ENCODE measurements at places on chromosomes 4 and X.
A peak's percentile ranks its signal among the peaks of the same experiment; 100 is the strongest.

DNA sequence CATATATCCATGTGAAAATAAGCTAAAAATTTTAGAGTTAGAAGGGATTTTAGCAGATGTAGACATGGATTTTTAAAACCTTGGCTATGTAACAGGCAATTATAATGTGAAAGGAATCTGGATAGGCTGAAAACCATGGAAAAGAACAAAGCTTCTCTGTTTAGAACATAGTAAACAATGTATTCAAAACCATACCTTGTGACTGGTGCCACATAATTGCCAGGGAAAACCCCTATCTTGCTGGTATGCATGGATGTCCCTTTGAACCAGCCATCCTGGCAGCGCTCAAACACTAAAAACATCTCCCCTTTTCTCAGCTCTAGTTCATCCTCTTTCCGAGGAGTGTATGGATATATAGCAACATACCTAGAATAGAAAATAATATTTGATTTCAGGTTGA, 110.6 kb upstream of the CBR4 start:
- DNase-seq, result no peak

GRCh38 chr4:5156682-5157081, 105.4 kb downstream of the STK32B start:
- no peak for DNase-seq

DNA sequence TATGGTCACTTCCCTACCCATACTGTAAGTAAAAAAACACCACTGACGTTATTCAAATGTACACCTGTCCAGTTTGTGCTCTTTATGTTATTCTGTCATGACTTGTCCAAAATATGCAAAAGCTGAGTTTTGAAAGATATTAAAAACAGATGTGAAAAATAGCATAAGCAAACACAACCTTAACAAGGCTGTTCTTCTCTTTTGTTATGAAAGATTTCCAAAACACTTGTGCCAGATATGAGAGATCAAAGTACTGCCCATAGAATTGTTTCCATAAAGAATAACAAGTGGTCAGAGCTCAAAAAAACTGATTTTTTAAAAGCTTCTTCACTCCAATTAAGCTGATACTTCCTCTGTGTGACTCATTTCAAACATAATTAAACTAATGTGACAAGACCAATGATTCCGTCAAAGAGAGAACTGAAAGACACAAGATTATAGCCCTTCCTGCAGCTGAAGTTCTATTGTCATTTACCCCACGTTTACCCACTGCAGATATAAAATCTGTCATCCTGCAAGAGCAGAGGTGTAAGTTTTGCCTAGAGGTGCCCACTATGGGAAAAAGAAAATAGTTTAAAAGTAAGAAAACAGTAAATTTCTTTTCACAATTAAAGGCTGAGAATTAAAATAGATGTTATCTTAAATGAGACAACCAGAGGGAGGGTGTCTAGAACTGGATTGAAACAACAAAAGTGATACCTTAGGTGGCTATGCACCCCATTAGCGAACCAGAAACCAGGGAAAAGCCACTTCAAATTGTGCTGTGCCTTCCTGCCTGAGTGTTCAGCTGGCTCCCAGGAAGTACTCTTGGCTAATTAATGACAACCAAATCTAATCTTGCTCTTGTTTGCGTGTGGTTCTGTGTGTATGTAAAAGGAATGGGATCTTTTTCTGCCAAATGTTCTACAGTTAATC, 30.1 kb downstream of the RASSF6 start:
- DNase-seq, result no peak

GRCh38 chr4:2809610-2810180, 16.8 kb downstream of the SH3BP2 start:
- no peak for DNase-seq

DNA sequence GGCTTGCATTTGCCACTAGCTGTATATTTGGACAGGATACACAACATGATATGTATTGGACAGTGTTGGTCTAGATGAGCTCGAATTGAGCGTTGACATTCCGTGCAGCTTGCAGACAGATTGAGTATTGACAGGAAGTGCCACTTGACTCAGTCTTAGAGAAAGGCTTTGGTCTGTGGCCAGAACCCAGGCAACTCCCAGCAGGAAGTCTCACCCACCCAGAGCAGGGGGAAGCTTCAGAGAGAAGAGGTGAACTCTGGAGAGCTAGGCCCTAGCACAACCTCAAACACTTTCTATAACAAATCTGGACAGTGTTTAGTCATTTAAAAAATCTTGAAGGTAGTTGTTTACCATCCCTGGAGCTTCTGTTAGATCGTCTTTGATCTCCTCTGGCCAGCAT, 280.5 kb downstream of the FBXW7 start:
- no peak for DNase-seq

DNA sequence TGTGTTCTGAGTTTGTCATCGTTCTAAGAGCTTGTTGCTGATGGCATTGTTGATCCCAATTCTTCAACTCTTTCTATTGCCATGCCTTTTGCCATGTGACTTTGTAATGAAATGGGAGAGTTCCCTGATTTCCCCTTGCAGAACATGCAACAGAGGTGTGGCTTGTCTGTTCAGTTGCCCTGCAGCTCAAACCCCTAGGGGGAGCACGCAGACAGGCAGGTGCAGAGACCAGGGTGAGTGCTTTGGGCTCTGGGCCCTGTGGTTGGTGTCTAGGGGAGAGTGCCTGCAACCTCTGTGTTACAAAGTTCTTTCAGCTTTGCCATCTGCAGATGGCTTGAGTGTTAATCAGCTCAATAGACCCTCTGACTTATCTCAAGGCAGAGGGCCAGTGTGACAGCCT, 332.7 kb downstream of the MID1IP1 start:
- no peak for DNase-seq

DNA sequence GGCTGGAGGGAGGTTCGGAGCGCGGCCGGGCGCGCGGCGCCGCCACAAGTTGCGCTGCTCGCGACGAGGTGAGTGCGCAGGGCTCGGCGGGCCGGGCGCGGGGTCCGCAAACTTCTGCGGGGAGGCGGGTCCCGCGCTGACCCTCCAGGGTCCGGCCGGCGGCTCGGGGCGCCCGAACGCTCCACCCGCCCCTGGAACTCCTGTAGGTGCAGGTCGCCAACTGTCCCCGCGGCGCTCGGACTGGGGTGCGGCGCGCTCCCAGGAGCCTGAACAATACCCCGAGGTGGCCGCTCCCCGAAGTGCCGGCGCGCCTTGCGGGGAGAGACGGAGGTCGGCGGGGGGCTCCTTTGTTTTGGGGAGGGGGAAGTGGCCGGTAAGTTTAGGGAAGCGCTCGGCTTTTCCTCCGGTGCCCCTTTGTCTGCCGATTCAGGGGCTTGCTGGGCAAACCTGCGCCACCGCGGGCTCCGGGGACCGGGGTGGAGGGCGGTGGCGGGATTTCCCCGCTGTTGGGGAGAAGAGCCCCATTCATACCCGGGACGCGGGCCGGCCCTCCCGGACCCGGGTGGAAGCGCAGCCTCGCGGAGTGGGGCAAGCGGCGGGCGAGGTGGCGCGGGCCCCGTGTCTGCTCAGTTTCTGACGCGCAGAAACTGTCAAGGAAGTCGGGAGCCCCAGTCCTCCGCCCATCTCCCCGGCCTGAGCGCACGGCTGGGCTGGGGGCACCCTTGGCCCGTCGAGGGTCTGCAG, 694 bp downstream of the TBL1X start:
- peak; percentile 17 for DNase-seq

- peak; percentile 79 for DNase-seq
Measured at GRCh38 chr4:186204103-186204559, 12.8 kb downstream of the CYP4V2 start.

DNA sequence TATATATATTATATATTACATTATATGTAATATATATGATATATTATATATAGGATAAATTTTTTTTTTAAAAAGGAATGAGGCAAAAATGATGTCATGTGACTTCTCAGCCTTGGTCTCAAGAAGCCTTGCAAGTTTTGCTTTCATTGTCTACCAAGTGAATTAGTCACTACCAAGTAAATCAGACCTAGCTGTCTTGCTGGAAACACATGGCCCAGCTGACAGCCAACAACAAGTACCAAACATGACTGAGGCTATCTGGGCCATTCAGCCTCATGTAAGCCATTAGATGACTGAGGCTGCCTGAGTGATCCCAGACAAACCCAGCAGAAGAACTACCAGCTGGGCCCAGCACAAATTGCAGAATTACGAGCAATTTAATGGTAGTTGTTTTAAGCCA, 44.9 kb downstream of the HAND2 start:
- DNase-seq, result no peak

DNA sequence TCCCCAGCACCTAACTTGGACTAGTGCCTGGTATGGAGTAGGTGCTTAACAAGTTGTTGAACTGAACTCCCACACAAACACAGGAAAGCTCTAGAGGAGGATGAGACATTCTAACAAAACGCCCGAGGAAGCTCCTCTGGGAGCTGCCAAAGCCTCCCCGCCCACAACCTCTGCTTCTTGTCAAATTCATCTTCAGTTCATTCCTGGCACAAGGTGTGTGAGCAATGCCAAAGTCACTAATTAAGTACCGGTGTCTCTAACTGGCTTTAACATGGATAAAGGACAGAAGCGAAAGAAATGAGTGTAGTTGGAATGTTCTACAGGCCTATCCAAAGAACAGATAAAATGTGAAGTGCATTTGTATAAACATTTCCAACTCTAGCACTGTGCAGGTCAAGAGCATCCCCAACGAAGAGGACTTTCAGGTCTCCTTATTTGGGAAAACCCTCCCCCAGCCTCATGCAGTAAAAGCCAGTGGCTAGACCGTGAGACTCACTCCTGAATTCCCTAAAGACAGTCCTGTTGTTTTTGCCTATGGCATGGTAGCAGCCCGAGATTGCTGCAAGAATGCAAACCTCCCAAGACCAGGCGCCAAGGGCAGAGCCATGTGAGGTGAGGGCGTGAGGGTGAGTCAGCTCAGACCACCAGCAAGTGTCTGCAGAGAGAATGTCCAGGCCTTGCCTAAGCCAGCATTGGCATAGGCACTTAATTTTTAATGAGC, 72.2 kb upstream of the KLF3 start:
- DNase-seq, result no peak

- no peak for DNase-seq
Measured at GRCh38 chr4:162935214-162935613, 231.5 kb downstream of the NAF1 start.

DNA sequence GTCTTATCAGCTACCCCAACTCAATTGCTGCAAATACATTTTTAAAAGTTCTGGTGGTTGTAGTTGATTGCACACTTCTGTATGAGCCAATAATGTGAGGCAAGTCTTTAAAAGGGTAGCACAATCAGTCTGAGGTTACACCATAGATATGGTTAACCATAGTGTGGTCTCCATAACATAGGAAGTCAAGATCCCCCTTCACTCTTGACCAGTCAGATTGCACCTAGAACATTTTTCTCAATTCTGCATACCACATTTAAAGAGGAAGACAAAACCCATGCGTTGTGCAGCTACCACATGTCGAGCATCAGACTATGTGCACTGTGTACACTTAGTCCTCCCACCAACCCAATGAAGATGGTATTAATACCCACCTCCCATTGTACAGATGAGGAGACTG, 26.5 kb upstream of the CYBB start:
- no peak for DNase-seq

GRCh38 chrX:148540671-148541583, 40.5 kb downstream of the AFF2 start:
- no peak for DNase-seq

- DNase-seq, result no peak
Measured at GRCh38 chr4:55854129-55854528, 681 bp downstream of the EXOC1 start.

GRCh38 chr4:48103483-48104139, 30.4 kb downstream of the TXK start:
- no peak for DNase-seq

GRCh38 chr4:28277931-28278330, 1417.3 kb downstream of the STIM2 start:
- DNase-seq, result no peak

DNA sequence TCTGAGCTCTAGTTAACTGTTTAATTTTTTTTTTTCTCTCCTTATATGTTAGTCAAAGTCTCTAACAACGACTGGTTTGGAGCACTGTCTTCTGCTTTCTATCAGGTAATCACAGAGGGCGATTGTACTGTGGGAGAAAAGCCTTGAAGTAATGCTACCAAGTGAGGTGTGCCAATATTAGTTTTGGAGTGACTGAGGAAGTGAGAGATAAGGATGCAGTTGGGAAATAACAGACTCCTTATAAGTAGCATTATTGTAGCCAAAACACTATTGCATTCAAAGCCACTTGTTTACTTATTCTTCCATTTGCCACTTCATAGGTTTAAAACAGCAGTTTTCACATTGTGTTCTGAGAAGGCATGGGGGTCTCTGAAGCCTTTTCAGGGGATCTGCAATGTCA, 79.1 kb upstream of the SLC6A14 start:
- no peak for DNase-seq

DNA sequence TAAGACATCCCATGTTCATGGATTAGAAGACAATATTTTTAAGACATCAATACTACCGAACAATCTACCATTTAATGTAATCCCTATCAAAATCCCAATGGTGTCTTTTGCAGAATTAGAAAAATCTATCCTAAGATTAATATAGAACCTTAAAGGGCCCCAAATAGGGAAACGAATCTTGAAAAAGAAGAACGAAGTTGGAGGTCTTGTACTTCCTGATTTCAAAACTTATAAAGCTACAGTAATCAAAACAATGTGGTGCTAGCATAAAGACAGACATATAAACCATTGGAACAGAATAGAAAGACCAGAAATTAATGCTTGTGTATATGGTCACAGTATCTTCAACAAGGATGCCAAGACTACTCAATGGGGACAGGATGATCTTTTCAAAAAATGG, 42.0 kb downstream of the CENPE start:
- DNase-seq, result no peak

DNA sequence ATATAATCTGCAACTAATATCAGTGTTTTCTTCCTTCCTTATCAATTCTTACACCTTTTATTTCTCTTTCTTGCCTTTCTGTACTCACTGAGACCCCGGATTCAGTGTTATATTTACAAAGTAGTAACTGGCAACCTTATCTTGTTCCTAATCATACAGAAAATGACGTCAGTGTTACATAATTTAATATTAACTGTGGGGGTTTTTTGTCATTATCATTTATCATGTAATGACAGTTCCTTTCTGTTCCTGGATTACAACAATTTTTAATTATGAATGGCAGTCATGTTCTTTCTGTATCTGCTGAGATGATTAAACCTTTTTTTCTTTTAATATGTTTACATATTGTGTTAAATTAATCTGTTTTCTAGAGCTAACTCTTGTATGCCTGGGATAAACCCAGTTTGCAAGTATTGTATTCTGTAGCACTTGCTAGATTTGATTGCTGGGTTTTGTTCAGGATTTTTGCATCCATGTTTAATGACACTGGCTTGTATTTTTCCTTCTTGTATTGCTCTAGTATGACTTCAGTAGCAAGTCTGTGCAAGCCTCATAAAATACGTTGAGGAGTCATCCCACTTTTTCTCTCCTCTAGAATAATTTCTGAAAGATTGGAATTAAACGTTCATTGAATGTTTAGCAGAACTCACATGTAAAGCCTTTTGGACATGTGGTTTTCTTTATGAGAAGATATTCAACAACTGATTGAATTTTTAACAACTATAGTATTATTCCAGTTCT, 10.4 kb upstream of the HSPA4L start:
- DNase-seq, result no peak

- no peak for DNase-seq
Measured at GRCh38 chr4:93748373-93749291, 79.9 kb upstream of the ATOH1 start.
